Right ventricle myocardium superior (tissue), 1 donor: ENCODE measurements at places on chromosomes 6 and 20.

- DNase-seq: no peak
These were observed 225.5 kb downstream of the BMP7 start for GRCh38 chr20:57040924-57041323.

DNA sequence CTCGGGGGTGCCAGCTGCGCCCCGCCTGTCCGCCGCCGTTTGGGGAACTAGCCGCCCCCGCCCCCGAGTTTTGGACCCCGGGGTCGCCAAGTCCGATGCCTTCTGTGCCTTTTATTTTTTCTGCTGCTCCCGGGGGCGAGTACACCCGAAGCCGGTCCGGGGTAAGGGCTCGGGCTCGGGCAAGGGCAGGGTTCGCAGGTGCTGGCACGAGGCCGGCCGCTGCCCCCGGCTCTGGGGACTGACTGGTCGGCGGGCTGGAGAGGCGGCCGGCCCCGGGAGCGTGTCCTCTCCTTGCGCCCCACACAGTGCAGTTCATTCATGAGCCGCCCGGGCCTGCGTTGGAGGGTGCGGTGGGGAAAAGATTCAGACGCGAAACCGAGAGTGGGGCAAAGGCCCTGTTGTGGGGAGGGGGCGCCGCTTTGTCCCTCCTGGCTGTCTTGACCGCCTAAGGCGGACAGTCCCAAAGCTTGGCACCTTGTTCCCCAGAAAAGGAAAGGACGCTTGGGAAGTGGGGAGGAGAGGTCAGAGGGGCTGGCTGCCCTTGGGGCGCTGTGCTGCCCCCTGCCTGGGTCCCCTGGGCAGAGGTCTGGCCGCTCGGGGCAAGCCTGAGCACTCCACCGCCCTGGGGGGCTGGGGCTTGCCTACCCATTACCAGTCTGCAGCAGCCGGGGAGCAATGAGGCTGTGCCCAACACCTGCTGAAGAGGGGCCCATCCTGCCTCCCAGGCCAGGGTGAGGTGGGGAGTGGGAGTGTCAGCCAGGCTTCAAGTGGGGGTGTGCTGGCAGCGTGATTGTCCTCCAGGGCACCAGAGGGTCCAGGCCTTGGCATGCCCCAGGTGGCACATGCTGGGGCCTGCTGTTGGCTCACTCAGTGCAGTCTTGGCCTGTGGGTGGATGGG lies 915 bp downstream of the TMEM63B start:
- DNase-seq: peak; percentile 71

- DNase-seq: no peak
These were observed 68.8 kb downstream of the PFDN4 start for GRCh38 chr20:54276577-54277169.

GRCh38 chr20:40441771-40442170 lies 247.3 kb downstream of the MAFB start:
- no peak for DNase-seq

DNA sequence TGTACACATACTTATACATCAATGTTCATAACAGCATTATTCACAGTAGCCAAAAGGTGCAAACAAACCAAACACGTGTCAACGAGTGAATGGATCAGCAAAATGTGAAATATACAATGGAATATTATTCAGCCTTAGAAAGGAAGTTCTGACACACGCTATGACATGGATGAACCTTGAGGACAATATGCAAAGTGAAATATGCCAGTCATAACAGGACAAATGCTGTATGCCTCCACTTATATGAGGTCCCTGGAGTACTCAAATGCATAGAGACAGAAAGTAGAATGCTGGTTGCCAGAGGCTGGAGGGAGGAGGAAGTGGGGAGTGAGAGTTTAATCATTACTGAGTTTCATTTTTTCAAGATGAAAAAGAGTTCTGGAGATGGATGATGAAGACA lies 37.8 kb upstream of the IGF2R start:
- DNase-seq: no peak

DNA sequence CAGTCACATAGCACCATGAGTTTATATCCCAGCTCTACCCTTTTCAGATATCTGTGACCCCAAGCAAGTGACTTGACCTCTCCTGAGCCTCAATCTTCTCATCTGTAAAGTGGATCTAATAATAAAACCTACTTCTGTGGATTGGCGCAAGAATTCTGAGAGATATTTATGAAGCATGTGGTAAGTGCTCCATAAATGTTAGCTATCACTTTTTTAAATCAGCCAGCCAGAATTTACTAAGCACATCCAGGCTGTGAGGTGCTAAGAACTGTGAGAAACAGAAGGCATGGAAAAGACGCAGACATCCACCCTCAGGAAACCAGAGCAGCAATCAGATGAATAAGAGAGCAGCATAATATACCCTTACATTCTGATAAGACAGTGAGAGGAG lies 862 bp downstream of the C20orf96 start:
- DNase-seq: no peak

GRCh38 chr6:170434821-170435155 lies 118.3 kb downstream of the PSMB1 start:
- no peak for DNase-seq

DNA sequence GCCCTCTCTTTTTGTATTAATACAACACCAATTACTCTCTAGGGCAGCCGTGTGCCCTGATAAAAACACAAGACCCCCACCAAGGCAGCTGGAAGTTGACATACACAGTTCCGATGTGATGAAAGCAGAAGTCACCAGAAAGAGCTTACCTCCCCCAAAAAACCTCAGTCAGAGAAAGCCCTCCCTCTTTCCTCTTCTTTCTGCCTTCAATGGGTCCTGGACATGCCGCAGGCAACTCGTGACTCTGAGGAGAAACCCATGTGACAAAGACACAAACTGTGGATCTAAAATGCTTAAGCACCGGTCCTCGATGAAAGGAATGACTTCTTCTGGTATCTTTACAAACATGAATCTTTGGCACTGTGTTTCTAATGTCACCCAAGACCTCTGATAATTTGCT lies 117.7 kb upstream of the CCDC28A start:
- DNase-seq: no peak

DNA sequence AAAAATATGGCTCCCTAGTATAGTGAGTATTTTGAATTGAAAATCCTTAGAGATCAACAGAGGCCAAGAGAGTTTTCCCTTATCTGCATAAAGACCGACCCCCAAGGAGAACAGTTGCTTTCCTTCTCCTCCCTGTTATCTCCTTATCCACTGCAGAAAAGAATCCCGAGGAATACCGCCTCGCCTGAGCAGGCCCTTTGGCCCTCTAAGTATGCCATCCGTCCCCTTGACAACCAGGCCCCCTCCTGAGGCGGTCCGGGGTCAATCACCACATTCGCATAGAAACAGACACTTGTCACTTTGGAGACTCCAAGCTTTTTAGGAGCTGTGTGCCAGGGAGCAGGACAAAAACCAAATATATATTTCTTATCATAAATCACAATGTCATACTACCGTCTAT lies 15.9 kb upstream of the GGTLC1 start:
- no peak for DNase-seq

DNA sequence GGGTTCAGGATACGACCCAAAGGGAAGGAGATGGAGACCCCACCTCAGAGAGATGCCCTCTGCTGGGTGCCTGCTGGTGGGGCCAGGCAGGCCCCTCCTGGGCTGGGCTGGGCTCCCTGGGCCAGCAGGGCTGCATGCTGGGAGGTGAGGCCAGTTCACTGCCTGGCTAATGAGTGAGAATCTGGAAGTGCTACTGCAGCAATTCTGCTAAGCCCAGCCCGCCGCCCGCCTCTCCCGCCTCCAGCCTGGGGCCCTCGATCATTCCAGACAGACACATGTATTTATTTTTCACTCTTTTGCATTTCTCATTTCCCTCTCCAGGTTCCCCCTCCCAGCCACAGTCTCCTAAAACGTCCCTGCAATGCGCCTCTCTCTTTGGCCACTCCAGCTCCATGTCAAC lies 79.6 kb downstream of the CDH22 start:
- DNase-seq: no peak

DNA sequence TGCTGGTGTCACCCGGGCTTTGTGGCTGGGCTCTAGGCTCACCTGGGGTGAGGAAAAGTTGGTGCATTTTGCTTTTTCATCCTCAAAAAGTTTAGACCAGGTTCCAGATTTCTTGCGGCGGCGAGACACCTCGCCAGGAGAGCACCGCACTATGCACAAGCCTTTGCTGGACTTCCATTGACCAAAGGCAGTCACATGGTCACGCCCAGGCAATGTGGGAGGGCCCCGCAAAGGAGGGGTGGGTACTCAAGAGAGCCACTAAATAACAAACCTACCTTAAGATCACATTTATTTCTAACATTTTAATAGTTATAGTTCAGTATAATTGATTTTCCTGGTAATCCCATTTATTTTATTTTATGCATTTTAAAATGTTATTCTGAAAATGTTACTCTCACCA lies 3.0 kb upstream of the KIF16B start:
- no peak for DNase-seq
